ENCODE measurements at places on chromosomes 2 and 18. TPM values are rescaled to one million over a fixed set of nuclear protein-coding genes. Genes with fewer than 3 reads are reported as not detected.

DNA sequence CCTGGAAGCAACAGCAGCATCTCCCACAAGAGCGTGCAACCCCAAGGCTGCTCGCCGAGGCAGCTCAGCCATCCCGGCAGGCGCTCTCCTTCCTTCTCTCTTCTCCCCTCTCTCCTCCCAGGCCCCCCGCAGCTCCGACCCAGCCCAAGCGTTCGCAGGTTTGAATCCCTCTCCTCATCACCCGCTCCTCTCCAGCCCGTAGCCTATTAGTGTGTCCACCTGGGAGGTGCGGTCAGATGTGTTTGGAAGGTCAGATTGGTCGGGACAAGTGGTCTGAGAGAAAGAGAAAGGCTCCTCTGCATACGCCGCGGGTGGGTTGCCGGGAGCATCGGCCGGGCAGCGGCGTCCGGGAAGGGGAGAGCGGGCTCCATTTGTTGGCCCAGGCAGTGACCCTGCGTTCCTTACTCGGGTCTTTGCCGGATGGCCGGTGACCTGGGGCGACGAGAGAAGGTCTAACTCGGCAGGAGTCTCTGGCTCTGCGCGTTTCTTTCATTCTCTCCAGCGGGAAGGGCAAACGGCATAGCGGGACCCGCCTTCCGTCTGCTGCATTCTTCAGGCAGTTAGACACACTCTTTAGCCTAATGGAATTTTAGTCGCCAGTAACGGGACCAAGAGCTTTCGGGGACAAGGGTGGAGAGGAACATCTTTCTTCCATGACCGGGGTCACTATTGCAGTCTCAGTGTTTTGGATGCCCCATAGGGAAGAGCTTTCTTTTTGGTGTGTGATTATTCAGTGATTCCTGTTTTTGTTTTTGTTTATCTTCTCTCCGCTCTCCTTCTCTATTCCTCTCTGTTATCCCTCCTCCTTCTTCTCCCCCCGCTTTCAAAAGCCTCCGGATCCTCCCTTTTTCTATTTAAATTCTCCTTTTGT is 1.1 kb upstream of the TMEFF2 start:
- DNase-seq: peak; percentile 19

DNA sequence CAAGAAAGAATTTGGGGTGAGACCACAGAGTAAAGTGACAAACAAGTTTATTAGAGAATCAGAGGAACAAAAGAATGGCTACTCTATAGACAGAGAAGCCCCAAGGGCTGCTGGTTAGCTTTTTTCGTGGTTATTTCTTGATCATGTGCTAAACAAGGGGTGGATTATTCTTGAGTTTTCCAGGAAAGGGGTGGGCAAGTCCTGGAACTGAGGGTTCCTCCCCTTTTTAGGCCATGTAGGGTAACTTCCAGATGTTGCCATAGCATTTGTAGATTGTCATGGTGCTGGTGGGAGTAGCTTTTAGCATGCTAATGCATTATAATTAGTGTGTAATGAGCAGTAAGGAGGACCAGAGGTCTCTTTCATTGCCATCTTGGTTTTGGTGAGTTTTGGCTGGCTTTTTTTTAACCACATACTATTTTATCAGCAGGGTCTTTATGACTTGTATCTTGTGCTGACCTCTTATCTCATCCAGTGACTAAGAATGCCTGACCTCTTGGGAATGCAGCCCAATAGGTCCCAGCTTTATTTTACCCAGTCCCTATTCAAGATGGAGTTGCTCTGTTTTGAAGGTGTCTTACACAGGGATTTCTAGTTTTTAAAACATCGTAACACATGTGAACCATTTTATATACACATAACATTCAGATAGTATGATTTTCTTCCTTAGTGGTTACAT is 77.8 kb downstream of the MYO1B start:
- no peak for DNase-seq

DNA sequence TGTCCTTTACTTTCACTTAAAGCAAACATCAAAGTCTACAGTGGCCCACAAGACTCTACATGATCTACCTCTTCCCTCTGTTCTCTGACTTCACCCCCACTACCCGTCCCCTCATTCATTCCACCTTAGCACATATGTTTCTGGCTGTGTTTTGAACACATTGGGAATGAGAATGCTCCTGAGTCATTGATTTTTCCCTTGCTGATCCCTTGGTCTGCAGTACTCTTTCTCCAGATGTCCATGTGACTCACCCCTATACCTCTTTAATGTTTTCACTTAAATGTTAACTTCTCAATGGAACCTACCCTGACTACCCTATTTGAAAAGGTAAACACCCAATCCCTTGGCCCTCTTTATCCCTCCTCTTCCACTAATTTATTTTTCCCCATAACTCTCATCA is 30.7 kb upstream of the FRZB start:
- DNase-seq: no peak

- no peak for DNase-seq
Measured at GRCh38 chr2:2253172-2254016, 77.7 kb downstream of the MYT1L start.

- no peak for DNase-seq
Measured at GRCh38 chr2:201761101-201761500, 19.6 kb downstream of the ALS2 start.

- DNase-seq: no peak
Measured at GRCh38 chr2:210617318-210617717, 60.9 kb downstream of the CPS1 start.

GRCh38 chr2:235048549-235048948 is 96.7 kb downstream of the SH3BP4 start:
- DNase-seq: no peak

DNA sequence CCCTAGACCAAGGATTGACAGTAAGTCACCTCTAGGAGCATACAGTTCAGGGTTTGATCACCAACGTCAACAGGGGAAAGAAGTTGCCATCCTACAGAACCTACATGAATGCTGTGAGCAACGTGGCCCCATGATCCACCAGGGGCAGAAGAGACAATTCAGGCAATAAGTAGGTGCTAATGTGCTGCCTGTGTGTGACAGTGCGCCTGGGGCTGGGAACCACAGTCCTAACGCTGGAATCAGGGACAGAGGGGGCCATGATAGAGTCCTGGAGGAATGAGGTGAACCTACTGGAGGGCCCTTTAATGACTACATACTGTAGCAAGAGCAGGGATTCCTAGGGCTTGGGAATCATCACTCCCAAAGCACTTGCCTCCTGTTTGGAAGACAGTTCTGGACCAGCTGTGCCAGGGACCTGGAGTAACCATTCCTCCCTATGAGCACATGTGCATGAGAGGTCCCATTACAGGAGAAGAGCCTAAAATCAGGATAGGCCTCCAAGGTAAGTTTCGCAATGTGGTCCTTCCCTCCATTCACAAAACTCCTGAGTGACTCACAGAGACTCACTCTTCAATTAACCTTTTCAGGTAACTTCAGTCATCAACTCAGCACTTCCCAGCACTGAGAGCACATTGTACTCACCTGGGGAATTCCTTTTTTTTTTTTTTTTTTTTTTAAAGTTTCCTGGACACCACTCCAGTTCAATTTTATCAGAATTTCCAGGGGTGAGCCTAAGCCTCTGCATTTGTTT is 214.0 kb downstream of the TMEM163 start:
- peak; percentile 71 for DNase-seq

DNA sequence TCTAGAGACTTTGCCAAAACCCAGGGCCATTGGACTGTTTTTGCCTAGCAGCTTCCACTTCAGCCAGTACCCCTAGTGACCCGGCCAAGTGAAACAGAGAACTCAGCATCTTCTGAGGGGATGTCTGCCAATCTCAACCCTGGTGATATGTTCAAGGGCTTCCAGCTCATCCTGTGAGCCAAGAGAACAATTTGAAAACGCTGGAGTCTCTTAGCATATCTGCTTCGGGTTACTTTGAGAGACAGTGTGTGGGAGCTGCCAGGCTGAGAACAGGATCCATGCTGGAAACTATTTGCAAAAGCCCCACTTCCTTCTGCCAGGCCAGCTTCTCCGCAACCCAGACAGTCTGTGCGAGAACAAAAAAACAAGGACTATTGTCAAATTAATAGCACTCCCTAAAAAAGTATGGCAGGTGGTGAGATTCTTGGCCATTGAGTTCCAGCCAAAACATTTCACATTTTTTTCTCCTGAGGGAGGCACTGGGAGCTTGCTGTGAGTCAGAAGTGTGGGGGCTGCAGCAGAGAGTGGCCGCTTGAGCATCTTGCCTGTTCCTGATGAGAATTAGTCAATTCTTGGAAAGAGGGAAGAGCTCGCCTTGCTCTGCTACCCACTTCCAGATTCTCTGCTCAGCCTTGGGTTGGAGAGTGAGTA is 395.6 kb upstream of the TRIB2 start:
- DNase-seq: peak; percentile 87

GRCh38 chr2:164706522-164706921 is 85.2 kb upstream of the GRB14 start:
- DNase-seq: peak; percentile 71

DNA sequence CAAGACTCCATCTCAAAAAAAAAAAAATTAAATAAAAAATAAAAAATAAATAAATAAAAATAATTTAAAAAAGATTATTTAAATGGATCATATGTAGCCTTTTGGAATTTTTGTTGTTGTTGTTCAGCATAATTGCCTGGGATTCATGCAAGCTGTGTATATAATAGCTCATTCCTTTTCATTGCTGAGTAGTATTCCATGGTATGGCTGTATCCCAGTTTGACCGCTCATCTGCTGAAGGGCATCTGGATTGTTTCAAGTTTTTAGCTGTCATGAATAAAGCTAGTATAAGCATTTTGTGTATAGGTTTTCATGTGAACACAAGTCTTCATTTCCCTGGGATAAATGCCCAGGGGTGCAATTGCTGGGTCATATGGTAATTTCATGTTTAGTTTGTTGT is 6.4 kb upstream of the TANC1 start:
- no peak for DNase-seq

DNA sequence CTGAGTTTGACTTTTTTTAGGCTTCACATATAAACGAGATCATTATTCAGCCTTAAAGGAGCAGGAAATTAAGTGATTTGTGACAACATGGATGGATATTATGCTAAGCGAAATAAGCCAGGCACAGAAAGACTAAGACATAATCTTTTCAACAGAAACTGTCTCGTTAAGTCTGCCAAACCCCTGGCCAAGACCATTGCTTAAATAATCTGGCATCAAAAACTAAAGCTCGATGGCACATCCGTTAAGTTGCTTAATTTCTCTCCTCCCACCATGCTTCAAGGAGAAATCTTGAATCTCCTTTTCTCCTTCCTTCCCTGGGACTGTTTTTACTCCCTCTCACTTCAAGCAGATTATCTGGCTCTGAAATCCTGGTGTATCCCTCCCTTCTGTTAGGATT is 140.3 kb downstream of the GALNT14 start:
- no peak for DNase-seq

- no peak for DNase-seq
Measured at GRCh38 chr18:58128381-58129374, 84.7 kb downstream of the NEDD4L start.

- peak; percentile 73 for DNase-seq
Measured at GRCh38 chr2:27723372-27724144, 48.0 kb upstream of the MRPL33 start.

- no peak for DNase-seq
Measured at GRCh38 chr2:236334122-236334876, 70.1 kb upstream of the ASB18 start.

DNA sequence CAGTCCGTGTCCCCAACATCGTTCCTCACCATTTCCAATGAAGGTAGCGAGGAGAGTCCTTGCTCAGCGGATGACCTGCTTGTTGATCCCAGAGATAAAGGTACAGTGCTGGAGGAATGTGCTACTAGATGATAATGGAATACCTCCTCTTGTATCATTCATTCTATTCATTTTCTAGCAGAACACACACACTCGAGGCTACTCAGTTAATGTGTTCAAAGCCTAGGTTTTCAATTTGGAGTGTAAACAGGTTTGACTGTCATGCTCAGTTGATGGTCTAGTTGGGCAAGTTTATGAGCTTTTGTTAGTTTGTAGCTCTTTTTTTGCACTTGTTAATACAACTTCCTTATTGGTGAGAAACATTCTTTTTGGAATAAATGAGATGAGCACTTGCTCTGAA is 114.2 kb downstream of the ICA1L start:
- DNase-seq: no peak

DNA sequence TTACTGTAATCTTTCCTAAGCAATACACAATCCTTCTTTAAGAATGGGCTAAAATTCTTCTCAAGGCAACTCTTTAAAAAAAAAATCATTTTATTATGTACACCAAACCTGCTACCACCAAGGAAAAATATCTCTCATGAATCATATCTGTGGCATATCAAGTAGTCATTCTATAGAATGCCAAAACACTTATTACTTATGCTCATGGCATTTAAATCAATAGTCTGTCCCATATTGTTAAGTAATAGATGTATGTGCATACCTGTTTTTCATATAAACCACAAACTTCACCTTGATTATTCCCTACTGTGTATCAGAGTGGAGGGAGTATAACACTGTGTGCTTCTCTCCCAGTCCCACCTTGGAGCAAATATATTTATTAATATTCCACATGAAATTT is 95.8 kb upstream of the SETBP1 start:
- peak; percentile 61 for DNase-seq

DNA sequence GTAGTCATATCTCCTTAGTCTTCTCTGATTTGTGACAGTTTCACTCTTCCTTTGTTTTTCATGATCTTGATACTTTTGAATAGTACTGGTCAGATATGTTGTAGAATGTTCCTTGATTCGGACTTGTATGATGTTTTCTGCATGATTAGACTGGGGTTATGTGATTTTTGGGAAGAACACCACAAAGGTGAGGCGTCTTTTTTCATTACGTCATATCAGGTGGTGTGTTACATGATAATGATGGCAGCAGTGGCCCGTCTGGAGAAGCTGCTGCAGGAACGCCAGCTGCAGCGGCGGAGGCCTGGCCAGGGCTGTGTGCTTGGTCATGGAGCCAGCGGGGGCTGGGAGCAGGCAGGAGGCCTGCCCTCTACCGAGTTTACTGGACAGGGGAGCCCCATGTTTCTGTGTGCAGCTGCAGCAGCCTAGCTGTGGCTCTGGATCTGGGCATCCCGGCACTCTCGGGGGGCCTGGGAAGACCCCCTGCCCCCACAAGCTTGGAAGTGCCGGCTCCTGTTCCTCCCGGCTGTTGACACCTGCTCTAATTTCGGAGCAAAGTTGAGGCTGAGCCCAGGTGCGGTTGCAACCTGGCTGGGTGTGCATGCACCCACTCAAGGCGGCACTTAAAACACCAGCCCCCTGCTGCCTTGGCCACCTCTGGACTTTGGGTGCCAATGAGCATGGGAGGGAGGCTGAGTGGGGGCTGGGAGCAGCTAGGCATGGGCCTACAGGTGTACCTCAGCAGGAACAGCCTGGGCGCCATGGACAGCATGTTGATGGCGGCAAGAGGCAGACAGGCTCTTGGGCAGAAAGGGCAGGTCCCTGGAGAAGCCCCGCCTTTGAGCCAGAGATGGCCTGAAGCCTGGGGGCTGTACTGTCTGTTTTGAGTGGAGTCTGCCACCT is 26.1 kb downstream of the SLC4A10 start:
- DNase-seq: no peak

GRCh38 chr2:106867196-106867953 is 18.6 kb downstream of the ST6GAL2 start:
- DNase-seq: no peak

Gene CRYGD
- total RNA-seq: not detected

Gene NOL4
- total RNA-seq: not detected

Gene C18orf54
- 10.5 TPM for total RNA-seq

Gene COL3A1
- total RNA-seq: 0.36 TPM

Gene SP9
- total RNA-seq: not detected

Gene HNMT
- 7.1 TPM for total RNA-seq

Gene KIAA2012
- total RNA-seq: not detected

Gene TRPM8
- not detected for total RNA-seq

Gene NPC1
- total RNA-seq: 122 TPM

Gene PROM2
- total RNA-seq: 77.8 TPM

All from PC-3 (cell line).